ENCODE measurements at places on chromosomes 12 and 14.

- DNase-seq, result no peak
These were observed 104.0 kb downstream of the WIF1 start for GRCh38 chr12:65016881-65017650.

- DNase-seq, result peak; percentile 30
These were observed 27.4 kb upstream of the GUCY2C start for GRCh38 chr12:14723763-14724162.

DNA sequence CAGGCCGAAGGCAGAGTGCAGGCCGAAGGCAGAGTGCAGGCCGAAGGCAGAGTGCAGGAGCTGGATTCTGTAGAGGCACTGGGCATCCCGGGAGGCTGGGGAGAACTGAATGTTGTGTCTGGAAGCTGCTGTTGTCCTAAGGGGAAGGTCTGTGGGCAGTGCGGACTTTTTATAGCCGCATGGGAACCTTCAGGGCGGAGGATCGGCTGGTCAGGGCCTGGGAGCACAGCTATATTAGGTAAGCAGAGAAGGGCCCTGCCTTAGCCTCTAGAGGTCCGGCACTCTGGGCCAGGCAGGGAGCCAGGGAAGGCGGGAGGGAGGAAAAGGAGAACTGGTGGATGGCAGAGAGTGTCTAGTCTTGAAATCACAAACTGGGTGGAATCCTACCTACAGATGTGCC lies 14.2 kb downstream of the CABP1 start:
- no peak for DNase-seq

DNA sequence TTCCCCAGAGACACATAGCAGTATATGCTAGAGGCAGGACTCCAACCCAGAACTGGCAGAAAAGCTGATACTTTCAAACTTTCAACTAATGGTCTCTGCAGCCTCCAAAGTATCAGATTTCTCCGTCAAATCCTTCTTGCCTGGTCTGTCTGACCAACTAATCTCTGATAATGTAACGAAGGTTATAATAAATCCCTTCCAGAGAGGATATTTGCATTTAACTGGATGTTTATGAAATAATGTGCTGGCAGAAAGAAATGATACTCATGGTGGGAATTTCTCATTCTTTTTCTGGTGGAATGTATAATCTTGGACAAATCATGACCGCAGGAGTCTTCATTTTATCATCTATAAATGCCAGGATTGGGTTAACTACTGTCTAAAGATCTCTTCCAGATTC lies 860.3 kb downstream of the DIO2 start:
- DNase-seq, result no peak

- no peak for DNase-seq
These were observed 50.7 kb upstream of the KCNC2 start for GRCh38 chr12:75260316-75260715.
